Activated T-cell treated with anti-CD3 and anti-CD28 coated beads for 24 hours (primary cell): ENCODE measurements at places on chromosomes 6 and 20.

DNA sequence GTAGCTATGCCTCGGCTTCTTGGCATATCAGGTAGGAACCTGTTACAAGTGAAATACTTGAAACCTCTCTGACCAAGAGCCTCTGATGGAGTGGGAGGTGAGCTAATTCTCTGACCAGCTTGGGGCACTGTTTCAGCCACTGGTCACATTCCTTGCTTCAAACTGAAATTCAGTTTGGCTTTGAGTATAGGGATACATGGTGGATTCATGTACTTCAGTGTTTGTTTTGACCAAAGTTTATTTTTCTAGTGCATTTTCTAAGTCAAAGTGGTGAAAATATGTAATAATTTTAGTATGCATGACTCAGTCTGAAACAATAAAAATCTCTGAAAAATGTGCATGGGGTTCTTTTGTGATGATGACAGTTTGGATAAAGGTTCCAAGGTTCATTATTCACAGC, 18.6 kb downstream of the TTPAL start:
- no peak for DNase-seq

DNA sequence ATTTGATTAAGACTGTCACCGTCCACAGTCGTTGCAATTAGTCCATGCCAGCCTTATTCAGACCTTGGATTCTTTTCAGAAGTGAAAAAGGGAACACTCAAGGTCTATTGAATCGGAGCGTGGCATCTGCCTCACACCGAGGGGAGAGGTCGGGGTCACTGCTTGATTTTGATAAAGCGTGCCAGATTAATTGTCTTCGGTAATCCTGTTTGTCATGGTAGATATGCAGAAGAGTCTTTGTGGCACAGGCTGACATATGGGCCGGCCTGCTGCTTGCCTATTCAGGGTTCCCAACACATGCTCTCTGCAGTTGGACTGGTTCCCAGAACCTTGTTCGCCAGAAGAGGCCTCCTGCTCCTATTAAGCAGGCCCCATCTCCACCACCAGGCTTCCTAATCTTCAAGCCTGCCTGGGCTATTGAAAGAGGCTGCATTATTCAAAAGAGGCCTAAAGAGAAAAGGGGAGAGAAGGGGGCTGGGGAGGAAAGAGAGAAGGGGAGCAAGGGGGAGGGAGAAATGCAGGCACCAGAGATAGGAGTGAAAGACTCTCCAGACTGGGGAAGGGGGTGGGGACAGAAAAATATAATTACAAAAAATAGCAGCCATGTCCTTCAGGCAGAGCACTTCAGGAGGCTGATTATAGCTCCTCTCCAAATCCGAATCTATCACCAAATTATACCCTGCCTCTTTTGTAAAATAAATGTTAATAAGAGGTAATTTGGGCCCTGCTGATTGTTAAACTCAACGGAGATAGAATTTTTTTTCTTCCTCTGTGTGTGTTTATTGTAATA, 611.3 kb downstream of the HDGFL1 start:
- DNase-seq, result no peak

- no peak for DNase-seq
Observed at GRCh38 chr6:101079696-101080270, 198.7 kb upstream of the ASCC3 start.

DNA sequence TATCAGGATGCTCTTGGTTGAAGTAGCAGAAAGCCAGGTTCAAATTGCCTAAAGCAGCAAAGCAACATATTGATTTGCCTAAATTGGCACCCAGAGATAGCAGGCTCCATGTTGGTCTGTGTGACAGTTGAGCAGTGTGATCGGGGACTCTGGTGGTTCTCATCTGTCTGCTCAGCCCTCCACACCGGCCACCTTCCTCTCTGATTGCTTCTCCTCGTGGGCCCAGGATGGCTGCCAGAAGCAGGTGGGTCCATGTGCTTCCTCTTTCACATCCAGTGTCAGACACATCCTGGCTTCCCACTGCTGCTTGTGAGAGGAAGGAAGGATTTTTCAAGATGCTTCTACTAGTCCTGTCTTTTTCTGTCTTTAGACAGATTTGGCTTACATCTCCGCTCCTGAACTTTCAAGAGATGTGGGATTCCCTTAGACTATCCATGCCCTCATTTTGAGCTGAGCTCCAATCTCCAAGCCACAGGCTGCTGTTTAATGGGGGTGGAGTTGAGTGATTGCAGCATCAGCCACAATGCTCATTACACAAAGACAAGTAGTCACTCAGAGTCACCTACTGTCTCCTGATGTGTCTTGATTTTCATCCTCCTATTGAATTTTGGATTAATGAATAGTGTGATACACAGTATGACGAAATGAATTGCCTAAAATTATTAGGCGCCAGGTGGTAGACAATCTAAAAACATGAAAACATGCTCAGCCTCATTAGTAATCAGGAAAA, 122.2 kb downstream of the ZDHHC14 start:
- no peak for DNase-seq

DNA sequence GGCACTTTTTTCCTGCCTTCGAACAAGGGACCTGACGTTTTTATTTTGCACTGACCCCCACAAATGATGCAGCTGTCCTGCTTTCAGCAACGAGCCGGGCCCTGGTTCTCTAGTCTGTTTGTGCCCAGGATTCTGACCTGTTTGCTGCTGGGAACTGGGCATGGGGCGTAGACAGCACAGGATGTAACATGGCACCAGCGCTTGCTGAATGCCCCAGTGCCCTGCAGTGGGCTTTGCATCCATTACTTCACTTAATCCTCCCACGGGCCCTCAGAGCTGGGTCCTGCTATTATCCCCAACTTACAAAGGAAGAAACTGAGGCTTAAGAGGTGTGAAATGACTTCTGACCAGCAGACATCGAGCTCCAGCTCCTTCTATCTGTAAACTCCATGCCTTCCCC, 80.4 kb upstream of the PMEPA1 start:
- no peak for DNase-seq

GRCh38 chr6:35082733-35083403, 58.3 kb downstream of the TCP11 start:
- no peak for DNase-seq

GRCh38 chr6:29887330-29887818, 55.0 kb upstream of the HLA-A start:
- DNase-seq, result no peak

DNA sequence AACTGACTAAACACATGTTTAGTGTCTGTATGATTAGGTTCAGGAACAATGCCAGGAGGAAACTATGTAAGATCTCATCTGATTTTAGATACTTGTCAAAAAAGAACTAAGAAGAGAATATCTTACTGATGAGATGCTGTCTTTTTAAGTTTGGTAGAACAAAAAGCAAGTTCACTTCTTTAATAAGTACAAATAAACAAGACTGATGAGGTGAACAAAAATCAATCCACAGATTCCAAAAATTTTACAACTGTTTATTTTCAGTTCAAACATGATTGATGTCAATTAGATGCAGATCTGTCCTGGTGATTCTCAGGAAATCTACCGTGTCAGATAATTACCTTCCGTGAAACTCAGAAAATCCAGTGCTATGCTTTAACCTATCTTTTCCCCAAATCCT, 24.9 kb downstream of the EPHA7 start:
- DNase-seq, result no peak

DNA sequence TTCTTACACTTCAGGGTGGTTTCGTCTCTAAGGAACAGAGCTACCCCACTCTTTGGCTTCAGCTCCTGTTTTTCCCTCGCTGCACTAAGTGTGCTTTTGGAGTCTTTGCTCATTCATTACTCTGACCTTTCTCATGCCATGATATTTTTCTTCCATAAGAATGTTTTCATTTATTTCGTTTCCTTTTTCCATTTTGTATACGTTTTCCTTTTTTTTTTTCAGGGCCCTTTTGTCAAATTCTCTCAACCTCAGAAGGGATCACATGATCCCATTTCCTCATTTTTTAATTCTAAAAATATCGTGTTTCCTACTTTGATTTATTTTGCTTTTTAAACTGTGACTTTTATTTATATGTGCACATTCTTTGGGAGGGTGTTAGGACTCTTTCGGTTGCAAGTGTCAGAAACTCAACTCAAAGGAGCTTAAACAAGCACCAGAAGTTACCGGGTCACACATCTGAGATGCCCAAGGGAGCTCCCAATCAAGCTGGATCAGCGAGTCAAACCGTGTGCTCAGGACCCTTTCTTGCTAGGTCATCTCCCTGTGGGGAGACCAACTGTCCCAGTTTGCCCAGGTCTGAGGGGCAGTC, 40.6 kb downstream of the GCNT2 start:
- no peak for DNase-seq
